CD4-positive, alpha-beta T cell treated with Interferon gamma for 1 hour (primary cell): ENCODE measurements at places on chromosomes 11 and 22.

- peak; percentile 46 for DNase-seq
Measured at GRCh38 chr11:110026858-110027626, 66.2 kb upstream of the ZC3H12C start.

DNA sequence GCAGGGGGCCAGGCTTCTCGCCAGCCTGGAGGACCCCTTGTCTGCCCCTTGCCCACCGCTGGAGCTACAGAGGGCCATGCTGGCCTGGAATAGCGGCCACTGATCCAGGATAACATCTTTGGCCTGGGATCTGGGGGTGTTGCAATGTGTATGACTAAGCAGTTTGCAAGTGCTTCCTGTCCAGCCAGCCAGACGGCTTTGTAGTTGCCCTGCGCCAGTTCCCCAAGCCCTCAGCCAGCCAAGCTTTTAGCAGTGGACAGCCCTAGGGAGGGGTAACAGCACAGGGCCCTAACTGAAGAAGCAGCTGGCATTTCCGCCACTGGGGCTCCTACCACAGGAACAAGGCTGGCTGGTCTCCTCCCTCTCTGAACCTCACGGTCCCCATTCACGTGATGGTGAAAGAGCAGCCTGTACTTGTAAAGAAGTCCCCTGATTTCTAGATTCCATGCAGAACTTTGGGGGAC, 32.1 kb downstream of the UQCR10 start:
- peak; percentile 66 for DNase-seq

- DNase-seq: no peak
Measured at GRCh38 chr22:49566693-49567092, 261.0 kb downstream of the BRD1 start.

DNA sequence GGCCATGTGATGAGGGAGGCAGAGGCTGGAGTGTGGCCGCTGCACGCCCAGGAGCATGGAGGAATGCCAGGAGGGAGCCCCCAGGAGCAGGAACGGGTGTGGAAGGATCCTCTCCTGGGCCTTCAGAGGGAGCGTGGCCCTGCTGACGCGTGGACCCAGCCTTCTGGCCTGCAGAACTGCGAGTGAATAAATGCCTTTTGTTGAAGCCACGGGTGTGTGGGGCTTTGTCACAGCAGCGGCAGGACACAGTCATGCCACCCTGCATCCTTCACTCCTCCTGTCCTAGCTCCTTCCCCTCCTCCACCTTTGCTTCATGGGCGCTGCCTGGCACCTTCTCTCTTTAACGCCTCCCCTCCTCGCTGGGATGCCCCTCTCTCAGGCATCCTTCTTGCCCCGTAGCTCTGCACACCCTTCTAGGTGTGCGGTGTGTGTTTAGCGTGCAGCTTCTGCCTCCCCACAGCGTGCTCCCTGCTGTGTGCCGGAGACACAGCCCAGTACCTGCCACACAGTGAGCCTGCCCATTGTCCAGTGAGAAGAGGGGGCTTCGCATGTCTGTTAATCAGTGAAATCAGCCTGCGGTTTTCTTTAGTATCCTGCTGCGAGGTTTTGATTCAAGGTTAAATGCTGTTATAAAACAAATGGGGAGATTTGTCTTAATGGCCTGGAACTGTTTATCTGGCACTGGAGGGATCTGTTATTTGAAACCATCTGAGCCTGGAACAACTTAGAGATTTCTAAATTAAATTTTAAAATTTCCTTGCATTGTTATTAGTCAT, 459.6 kb downstream of the TBC1D22A start:
- DNase-seq: no peak

GRCh38 chr22:26330971-26331625, 98.0 kb upstream of the ASPHD2 start:
- peak; percentile 46 for DNase-seq

GRCh38 chr11:126841999-126842398, 158.6 kb downstream of the KIRREL3 start:
- DNase-seq: no peak

DNA sequence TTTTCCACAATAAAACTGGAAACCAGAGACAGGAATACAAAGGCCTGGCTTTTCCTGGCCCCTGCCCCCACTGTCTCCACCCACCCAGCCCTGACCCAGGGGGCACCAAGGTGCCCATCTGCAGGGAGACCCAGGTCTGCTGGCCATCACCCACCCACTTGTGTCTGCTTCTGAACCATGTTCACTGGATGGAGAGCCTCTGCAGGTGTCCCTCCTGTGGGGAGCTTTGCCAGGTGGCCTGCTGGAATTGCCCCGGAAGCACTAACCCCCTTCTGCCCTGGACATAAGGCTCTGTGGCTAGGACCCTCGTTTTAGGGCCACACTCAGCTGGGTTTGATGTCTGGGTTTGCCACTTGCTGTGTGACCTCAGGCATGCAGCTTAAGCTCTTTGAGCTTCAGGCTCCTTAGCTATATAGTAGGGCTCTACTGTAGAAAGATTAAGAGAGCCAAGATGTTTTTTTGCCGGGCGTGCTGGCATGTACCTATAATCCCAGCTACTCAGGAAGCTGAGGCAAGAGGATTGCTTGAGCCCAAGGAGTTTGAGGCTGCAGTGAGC, 3.9 kb downstream of the SCARF2 start:
- no peak for DNase-seq

DNA sequence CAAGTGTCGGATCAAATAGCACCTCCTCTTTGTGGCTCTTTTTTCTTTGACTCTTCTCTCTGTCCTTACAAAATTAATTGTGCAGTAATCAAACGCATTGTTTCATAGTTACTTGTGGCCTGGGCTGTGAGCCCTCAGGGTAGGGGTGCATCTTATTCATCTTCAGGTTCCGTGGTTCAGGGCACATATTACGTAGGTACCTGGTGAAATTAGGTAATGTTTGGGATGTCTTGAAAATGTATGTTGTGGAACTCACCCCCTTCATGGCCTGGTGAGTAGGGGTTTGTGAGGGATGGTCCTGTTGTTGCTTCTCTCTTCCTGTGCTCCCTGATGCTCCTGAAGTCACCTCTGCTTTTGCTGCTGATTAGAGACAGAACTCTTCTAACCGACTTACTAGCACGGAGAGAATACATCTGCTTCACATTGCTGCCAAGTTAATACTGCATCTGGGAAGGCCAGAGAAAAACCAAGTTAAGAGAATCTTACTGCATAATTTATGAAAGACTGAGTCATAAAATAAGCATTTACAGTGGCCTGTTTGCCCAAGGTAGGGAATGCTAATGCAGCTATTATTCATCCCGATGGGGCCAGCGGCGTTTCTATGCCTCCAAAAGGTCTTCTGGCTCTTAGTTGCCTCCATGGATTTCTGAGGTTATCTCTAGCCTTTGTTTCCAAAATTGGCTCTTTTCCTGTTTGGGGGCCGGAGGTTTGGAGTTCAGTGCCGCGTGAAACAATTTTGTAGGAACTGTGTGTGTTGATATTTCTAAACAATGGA, 66.9 kb downstream of the TBC1D22A start:
- no peak for DNase-seq

DNA sequence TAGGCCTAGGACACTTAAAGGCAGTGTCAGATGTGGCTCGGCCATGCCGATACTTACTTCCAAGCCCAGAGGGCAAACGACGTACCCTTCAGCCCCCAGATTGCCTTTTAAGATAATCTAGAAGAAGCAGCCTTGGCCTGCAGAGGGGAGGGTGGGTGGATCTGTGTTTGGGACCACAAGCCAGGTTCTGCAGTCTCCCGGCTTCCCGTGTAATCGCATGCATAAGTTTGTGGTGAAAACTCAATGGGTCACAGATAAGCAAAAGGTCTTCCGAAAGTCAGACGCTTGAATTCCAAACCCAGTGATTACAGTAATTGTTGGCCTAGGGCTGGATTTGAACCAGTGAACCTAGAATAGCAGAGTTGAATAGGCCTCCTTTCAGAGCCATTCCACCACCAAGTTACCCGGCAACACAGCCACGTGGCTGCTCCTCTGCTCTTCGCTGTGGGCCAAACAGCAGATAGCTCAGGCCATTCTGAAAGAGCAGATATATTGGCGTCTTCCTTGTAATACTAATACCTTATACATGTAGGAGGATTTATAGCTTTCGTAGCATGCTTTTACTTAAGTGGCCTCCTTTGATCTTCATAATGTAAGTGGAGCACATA, 170.8 kb upstream of the CADM1 start:
- DNase-seq: no peak

GRCh38 chr22:48536541-48537342, 1290.9 kb downstream of the BRD1 start:
- no peak for DNase-seq

DNA sequence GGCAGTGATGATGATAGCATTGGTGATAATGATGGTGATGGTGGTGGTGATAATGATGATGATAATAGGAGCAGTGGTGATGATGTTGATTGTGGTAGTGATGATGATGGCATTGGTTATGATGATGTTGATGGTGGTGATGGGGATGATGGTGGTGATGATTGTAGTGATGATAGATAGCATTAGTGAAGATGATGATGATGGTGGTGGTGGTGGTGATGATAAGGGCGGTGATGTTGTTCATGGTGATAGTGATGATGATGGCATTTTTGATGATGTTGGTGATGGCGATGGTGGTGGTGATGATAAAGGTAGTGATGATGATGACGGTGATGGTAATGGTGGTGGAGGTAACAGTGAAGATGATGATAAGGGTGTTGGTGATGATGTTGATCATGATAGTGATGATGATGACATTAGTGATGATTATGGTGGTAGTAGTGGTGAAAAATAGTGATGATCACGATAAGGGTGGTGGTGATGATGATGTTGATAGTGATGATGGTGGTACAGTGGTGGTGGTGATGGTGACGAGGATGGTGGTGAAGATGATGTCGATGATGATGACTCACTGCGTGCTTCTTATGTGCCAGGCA, 93.0 kb downstream of the MPPED1 start:
- DNase-seq: no peak

DNA sequence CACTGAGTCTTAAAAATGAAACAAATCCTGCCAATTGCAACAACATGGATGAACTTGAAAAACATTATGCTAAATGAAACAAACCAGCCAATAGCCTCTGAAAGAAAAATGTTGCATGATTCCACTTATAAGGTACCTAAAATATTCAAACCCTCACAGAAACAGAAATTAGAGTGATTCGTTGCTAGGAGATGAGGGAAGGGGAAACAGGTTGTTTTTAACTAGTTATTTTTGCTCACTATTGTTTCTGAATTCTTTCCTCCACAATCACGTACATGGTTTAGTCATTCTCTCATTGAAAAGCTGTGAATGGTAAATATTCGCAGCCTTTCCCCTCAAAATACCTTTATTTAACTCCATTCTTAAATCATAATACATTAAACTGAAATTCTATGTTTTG, 14.0 kb upstream of the TYR start:
- DNase-seq: no peak

GRCh38 chr22:35530700-35531099, 9.9 kb upstream of the RASD2 start:
- DNase-seq: no peak

- DNase-seq: no peak
Measured at GRCh38 chr11:83938148-83938547, 652.0 kb upstream of the CCDC90B start.

- no peak for DNase-seq
Measured at GRCh38 chr11:86292912-86293616, 9.0 kb upstream of the HIKESHI start.

DNA sequence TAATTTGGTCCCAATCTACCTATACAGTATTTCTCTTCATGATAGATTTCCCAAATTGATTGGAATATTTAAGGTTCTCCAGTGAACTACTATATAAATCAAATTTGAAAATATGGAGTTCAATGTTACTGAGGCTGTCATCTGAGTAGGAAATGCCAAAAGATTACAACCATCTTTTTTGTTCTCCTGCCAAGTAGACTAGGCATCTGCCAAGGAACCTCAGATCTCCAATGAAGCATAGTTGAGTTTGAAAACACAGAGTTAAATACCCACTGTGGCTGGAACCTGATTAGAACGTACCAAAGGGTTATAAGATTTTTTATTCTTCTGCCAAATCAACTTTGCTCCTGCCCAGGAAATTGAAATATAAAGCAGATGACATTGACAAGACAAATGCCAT, 330.9 kb downstream of the CNTN5 start:
- no peak for DNase-seq

DNA sequence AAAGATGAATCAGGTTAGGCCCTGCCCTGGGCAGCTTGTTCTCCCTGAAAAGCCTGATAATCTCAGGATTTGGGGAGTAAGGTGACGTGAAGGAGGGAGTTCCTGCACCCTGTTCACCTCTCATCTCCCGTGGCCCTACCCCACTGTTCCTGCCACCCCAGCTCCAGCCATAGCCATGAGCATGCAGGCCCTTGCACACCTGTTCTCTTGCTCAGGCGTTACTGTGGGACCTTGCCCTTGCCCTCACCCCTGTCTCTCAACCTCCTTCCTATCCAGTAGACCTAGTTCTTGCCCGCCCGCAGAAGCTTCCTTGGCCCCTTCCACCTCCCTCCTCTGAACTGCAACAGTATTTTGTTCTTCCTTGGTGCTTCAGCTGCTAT, 15.0 kb downstream of the TSKU start:
- DNase-seq: no peak

DNA sequence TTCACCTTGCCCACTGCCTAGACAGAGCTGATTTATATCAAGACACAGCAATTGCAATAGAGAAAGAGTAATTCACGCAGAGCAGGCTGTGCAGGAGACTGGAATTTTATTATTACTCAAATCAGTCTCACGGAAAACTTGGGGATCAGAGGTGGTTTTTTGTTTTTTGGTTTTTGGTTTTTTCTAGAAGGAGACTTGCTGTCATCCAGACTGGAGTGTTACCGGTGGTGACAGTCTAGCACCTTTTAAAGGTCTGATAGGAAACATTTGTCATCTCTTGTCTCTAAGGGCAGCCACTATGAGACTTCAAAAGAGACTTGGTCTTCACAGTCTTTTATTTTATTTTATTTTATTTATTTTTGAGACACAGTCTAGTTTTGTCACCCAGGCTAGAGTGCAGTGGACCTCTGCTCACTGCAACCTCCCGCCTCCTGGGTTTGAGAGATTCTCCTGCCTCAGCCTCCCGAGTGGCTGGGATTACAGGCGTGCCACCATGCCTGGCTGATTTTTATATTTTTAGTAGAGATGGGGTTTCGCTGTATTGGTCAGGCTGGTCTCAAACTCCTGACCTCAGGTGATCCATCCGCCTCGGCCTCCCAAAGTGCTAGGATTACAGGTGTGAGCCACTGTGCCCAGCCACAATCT, 19.1 kb downstream of the APOBEC3H start:
- no peak for DNase-seq

- DNase-seq: no peak
Measured at GRCh38 chr11:73048446-73048845, 93.7 kb downstream of the FCHSD2 start.

GRCh38 chr11:10641177-10641911, 52.2 kb downstream of the IRAG1 start:
- peak; percentile 35 for DNase-seq

- no peak for DNase-seq
Measured at GRCh38 chr11:125724125-125724524, 22.0 kb upstream of the PATE1 start.
